CD4-positive, alpha-beta T cell treated with Interleukin-17A for 1 hour (primary cell): ENCODE measurements at places on chromosomes 12 and 14.

DNA sequence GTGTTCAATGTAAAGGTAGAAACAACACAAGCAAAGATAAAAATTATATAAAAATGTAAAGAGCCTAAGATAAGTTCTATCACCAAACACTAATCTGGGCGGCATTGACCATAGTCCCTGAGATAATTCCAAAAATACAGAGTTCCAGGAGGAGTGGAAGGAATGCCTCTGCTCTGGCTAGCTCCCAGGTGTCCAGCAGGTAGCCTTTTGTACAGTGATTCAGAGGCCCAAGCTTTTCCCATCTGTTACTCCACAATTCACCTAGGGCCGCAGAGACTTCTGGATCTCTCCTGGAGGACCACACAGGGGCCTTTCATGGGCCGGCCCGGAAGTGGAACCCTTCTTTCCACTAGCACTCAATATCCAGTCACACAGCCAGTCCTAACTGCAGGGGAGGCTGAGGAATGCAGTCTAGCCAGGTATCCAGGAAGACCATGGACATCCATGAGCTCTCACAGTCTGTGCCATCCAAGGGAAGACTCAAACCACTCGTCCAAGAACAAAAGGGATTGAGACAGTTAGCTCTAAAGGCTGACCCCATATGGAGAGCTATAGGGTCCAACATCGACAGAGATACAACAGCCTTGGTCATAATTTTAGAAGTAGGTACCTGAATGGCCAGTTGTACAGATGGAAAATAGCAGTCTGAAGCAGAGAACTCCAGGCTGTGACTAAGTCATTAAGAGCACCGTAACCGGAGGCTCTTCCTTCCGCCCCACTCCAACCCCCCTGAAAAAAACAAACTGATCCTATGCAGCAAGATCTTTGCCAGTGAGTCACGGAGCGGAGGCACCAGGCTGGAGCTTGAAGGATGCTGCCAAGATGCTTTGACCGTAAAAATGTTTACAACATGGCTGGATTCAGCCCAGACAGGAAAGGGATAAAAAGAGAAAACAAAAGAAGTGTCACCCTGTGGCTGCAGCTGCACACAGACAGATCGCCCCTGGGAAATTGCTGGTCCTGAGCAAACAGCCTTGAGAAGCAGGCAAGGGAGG, 204.8 kb downstream of the NUAK1 start:
- DNase-seq, result no peak

DNA sequence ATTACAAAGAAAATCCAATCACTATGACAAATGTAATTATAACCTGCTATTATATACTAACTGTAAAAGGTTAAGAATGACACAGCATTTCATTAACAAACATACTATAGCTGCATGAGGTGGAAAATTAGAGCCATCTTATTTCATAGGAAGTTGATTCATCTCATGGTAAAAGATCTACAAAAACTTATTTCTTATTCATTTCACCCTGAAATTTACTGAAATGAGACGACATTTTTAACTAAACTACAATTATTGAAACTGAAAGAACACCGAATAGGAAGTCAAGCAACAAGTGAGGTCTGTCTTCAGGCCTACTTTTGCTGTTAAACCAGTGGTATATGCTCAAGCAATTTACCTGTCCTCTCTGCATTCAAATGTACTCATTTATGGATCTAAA, 87.2 kb downstream of the CEP83 start:
- DNase-seq, result no peak

DNA sequence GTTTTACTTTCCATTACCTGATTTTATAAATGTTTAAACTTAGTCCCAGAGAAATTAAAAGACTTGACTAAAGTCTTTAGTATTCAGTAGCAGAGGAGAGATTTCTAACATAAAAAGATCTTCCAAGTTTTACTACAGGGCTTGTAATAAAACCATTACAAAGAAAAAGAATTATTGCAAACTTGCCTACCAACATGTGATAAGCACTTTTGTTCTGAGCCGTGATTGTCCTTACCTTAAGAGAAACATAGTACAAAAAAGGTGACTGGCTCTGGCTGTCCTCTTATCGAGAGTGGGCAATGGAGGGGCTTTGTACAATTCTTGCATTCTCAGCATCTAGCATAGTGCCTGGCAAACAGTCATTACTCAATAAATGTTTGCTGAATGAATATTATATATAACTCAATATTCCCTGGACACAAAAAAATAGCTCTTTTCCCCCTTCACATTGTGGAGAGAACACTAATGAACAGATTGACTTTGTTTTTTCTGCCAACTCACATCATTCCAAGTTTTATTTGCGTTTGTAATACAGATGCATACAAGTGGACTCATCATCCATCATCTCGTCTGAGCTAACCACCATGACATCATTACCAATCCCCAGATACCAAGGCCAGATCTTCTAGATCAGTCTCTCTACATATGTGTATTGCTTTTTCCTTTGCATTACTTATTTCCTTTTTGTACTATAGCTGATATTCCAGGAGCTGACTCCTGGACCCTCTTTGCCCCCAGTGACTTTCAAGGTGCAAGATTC, 192.8 kb upstream of the EEA1 start:
- DNase-seq, result no peak

GRCh38 chr12:65941388-65941787, 117.1 kb downstream of the HMGA2 start:
- DNase-seq, result no peak

- DNase-seq, result no peak
Measured at GRCh38 chr12:59972905-59973304, 377.1 kb downstream of the SLC16A7 start.

DNA sequence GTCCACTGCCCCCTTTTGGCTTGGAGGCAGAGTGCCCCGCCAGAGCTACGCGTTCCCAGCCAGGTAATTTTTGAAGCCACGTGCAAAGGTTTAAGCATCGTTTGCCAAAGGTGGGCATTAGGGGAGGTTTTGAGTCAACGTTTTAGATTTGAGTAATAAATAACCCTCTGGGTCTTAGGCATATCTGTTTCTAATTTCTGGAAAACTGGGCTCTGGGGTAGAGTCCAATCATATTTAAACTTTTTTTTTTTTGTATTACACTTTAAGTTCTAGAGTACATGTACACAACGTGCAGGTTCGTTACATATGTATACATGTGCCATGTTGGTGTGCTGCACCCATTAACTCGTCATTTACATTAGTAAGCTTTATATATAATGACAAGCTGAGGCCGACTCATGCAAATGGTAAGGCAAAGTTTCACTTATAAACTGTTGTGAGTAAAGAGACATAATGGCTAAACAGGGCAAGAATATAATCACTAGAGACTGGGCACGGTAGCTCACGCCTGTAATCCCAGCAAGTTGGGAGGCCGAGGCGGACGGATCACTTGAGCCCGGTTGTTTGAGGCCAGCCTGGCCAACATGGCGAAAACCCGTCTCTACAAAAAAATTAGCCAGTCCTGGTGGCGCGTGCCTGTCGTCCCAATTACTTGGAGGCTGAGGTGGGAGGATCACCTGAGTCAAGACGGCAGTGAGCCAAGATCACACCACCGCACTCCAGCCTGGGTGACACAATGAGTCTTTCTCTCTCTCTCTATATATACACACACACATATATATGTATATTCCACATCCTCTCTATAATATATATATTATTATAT, 491 bp upstream of the NR2C1 start:
- DNase-seq, result no peak

DNA sequence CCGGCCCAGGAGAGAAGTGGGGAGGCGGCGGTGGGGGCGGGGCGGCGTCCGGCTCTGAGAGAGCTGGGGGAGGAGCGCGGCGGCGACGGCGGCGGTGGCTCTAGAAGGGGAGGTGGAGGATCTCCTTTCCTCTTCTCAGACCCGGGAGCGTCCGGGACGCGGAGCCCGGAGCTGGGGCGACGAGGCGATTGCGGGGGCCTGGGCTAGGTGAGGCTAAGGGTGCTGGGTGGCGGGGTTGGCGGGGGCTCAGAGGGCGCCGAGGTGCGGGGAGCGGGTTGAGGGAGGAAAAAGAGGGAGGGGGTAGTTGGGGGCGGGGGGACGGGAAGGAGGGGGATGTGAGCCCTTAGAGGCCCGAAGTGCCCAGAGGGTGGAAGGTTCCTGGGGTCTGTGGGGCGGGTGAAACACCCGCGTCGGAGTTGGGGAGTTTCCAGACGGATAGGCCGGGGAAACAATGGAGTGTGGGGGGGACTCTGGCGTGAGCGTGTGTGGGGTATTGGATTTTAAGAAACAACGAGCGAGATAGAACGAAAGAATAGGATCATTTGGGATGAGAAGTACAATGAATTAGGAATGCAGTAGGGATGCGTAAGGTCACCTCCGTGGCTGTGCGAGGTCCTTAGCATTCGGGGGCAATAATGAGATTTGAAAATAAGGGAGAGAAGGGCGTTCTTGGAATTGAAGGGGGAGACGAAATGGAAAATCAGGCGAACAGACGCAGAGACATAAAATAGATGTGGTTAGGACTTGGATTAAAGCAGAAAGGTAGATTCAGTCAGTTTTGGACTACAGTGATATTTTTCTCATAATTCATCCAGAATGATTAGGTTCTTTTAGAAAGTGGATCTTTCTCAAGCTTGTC, at the start of gene SPATS2:
Gene SPATS2 (plus strand): TSS at position 82 of the 859 bp plus-strand sequence. CDS start 93,551 bp downstream, outside the sequence.
- no peak for DNase-seq

GRCh38 chr14:49193332-49194065, 392.7 kb downstream of the RPS29 start:
- no peak for DNase-seq

- no peak for DNase-seq
Measured at GRCh38 chr12:14059548-14059947, 78.1 kb upstream of the GRIN2B start.
